ENCODE measurements at places on chromosomes 2 and 18.
A peak's percentile ranks its signal among the peaks of the same experiment; 100 is the strongest.

DNA sequence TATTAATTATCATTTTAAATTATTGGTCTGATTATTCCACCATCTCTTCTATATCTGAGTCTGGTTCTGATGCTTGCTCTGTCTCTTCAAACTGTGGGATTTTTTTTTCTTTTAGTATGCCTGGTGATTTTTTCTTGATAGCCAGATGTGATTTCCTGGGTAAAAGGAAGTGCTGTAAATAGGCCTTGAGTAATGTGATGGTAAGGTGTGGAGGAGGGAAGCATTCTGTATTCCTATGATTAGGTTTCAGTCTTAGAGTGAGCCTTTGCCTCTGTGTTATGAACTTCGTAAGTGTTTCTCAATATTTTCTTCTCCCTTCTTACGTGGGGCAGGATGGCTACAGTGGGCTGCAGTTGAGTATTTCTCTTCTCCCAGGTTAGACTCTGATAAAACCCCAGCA lies 103.0 kb downstream of the EHBP1 start:
- DNase-seq: no peak

GRCh38 chr2:139854769-139855483 lies 1074.7 kb upstream of the NXPH2 start:
- no peak for DNase-seq

GRCh38 chr2:207482630-207483029 lies 47.1 kb upstream of the CREB1 start:
- DNase-seq: no peak

DNA sequence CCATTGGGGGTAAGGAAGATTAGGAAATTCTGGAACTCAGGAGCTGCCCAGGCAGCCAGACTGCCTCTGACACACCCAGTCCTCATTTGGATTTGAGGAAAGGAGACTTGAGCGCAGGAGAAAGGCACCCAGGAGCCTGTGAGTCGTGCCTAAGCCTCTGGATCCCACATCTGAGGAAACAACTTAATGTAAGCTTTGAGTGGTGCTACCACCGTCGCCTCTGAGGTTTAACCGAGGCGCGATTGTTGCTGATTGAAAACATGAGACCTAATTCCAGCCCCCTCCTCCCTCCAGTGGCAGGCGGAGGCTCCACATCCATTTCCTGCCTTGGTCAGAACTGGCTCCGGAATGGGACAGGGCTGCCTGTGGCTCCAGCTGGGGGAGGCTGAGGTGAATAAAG lies 176.7 kb upstream of the PKDCC start:
- DNase-seq: peak; percentile 10

DNA sequence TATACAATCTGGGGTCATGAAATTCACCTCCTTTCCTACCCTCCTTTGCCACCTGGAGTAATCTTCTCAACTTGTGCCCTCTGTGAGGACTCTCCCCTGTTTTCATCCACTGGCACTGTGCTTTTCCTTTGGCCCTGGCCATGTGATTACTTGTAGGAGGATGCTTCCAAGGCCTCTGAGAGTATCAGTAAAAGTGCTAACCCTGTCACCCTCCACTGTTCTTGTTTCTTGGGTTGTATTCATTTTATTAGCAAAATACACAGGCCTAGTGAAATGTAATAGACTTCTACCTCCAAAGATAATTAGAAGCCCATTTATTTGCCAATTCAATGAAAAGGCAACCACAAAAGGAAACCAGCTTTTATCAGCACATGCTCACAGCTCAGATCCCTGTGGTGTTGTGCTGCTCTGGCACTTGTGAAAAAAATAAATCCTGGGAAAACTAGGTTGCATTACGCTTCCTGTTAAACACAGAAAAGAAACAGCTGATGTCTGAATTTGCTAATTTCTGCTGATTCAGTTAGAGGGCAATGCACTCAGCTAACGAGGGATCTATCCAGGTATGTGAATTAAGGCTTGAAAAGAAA lies 357.5 kb upstream of the ETAA1 start:
- no peak for DNase-seq

GRCh38 chr18:400456-400855 lies 100.0 kb downstream of the COLEC12 start:
- DNase-seq: peak; percentile 90

- DNase-seq: peak; percentile 27
Observed at GRCh38 chr2:11270891-11271290, 73.5 kb downstream of the ROCK2 start.

- DNase-seq: no peak
Observed at GRCh38 chr2:4604767-4605166, 901.4 kb downstream of the DCDC2C start.

GRCh38 chr18:50161597-50162205 lies 33.2 kb downstream of the MYO5B start:
- no peak for DNase-seq

DNA sequence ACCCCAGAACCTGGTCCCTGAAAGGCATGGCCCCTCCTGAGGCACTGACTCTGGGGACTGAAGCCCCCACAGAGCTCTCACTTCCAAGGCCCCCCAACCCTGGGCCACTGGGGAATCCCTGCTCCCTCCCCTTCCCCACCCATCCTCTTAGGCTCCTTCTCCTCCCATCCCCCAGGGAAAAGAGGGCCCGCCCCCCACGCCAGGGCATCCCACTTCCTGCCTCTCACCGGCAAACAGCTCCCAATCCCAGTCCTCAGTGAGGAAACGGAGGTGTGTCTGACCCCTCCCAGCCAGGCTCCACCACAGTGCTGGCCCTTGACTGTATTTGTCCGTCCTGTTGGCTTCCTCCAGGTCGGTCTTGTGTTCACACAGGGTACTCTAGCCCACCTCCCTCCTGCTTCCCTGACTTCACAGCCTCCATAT lies 35.0 kb upstream of the PTMA start:
- DNase-seq: peak; percentile 76

GRCh38 chr18:73976433-73976832 lies 171.2 kb downstream of the FBXO15 start:
- no peak for DNase-seq

DNA sequence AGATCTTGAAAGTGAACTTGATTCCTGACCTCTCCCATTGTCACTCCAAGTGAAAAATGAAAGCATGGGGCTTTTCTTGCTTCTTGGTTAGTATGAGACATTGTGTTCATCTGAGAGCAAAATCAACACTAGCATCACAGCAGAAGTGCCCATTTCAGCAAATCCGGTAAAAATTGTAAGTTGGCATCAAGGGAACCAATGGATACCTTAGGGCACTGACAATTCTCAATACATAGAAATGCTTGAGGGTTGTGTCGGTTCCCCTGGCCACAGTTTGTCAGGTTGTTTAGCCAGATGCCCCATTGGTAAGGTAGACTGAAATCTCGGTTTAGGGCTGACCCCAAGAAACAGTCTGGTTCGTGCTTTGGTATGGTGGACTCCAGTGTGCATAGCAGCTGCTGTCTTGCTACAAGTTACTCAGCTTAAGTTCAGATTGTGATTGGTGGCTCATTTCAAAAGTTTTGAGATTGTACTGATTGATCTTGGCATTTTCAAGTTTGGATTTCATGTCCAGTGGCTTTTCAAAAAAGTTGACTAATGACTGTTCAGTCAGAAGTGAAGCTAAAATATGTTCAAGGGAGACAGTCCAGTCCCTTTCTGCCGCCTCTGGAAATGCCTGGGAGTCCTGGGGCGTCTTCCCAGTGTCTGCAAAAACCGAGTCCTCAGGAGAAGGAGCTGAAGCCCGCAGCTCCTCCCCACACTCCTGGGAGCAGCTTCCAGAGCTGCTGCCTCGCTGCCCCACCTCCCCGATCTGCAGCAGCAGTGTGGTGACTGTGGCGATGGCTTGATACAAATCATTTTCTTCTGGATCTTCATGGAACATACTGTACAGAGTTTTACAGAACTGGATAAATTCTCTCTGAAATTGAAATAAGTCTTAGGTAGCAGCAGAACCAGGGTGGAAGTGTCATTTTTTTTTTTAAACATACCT lies 5.6 kb downstream of the RPL31 start:
- peak; percentile 15 for DNase-seq

Data from EL (cell line).